ENCODE measurements at places on chromosomes 11 and 22.
A peak's percentile ranks its signal among the peaks of the same experiment; 100 is the strongest.

DNA sequence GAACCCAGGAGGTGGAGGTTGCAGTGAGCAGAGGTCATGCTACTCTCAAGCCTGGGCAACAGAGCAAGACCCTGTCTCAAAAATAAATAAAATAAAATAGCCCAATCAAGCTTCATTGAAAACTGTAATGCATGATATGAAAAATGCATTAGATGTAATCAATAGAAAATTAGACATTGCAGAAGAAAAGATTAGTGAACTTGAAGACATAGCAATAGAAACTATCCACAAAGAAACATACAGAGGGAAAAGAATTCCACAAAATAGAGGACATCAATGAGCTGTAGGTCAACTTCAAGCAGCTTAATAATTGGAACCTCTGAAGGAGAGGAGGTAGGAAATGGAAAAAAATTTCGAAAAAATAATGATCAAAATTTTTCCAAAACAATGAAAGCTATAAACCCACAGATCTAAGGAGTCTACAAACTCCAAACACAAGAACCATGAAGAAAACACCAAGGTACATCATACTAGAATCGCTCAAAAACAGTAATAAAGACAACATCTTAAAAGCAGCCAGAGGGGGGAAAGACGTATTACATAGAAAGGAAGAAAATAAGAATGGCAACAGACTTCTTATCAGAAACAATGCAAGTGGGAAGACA, 104.2 kb downstream of the WNT7B start:
- no peak for DNase-seq

- DNase-seq: no peak
Measured at GRCh38 chr11:102614485-102614884, 10.6 kb downstream of the MMP20 start.

DNA sequence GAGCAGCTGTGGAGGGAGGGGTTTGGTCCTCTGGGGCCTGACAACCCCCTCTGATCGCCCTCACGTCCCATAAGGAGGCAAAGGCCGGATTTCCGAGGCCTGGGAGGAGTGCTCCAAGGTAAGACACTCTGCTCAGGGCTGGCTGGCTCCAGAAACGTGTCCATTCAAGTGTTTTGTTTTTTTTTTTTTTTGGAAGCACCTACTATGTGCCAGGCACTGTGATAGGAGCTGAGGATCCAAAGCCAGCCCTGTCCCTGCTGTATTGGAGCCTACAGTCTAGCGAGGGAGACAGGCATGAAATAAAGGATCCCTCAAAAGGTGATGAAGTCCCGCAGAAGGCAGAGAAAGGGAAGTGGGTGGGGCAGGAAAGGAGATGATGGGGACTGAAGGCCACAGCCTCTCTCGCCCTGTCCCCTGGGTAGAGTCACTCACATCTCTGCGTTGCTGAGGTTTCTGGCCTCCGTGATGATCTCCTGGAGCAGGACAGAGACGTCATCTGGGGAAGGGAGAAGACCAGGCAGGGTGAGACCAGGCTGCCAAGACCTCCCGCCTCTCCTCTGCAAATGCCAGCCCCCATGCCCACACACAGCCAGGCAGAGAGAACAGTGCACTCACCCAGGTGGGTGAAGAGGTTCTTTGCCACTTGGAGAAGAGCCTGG, 89.2 kb downstream of the PDE2A start:
- DNase-seq: no peak

DNA sequence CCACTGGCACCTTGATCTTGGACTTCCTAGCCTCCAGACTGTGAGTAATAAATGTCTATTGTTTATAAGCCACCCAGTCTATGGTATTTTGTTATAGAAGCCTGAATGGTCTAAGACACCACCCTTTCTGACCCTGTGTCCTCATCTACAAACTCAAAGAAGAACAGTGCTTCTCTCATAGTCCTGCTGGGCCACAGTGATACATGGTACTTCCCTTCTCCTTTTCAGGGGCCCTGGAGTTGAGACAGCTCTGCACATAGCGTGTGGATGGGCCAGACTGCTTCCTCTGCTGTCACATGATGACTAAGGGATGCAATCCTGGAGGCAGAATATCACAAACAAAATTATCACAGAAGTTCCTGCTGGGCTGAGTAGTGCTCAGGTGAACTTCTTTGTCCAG, 5.0 kb downstream of the KCNJ11 start:
- no peak for DNase-seq

DNA sequence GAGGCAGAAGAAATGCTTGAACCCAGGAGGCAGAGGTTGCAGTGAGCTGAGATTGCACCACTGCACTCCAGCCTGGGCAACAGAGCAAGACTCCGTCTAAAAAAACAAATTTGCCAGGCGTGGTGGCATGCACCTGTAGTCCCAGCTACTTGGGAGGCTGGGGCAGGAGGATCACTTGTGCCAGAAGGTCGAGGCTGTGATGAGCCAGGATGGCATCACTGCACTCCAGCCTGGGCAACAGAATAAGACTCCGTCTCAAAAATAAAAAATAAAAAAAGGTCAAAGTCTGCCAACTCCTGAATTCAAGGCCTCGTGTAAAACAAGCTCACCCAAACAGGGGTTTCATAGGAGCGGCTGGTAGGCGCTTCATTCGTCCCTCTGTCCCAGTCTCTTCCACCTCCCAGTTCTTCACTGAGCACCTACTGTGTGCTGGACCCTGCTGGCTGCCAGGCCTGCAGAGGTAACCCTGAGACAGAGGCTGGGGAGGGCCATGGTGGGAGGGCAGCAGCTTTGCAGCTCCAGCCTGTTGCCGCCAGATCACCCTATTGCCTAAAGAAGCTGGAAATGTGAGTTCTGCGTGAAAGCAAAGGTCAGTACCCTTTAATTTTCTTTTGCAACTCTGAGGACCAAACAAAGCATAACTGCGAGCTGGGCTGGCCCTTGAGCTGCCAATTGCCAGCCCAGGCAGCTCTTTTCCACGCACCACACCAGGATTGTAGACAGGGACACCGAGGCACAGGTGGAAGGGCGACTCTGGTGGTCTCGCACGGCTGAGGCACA, 15.3 kb downstream of the RPL3 start:
- DNase-seq: no peak

GRCh38 chr11:597166-597725, 18.5 kb downstream of the IRF7 start:
- no peak for DNase-seq

- no peak for DNase-seq
Measured at GRCh38 chr22:46592390-46592872, 27.8 kb upstream of the GRAMD4 start.

DNA sequence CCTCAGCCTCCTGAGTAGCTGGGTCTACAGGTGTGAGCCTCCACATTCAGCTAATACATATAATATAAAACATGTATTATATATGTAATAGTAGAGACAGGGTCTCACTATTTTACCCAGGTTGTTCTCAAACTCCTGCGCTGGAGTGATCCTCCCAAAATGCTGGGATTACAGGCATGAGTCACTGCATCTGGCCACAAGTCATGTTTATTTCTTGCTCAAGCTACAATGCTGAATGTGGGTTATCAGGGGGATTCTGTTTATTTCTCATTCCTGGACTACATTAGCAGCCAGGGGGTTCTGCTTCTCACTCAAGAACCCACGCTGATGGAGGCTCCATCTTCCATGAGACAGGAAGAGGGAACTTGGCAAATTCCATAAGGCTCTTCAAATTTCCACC, 24.8 kb downstream of the FOLR3 start:
- no peak for DNase-seq

- DNase-seq: no peak
Measured at GRCh38 chr11:12889243-12889642, 119.9 kb upstream of the RASSF10 start.

GRCh38 chr22:37242395-37242918, 1.6 kb downstream of the RAC2 start:
- DNase-seq: peak; percentile 86

GRCh38 chr11:130848361-130849214, 67.7 kb downstream of the SNX19 start:
- DNase-seq: no peak

GRCh38 chr11:83727251-83727650, 441.1 kb upstream of the CCDC90B start:
- no peak for DNase-seq

DNA sequence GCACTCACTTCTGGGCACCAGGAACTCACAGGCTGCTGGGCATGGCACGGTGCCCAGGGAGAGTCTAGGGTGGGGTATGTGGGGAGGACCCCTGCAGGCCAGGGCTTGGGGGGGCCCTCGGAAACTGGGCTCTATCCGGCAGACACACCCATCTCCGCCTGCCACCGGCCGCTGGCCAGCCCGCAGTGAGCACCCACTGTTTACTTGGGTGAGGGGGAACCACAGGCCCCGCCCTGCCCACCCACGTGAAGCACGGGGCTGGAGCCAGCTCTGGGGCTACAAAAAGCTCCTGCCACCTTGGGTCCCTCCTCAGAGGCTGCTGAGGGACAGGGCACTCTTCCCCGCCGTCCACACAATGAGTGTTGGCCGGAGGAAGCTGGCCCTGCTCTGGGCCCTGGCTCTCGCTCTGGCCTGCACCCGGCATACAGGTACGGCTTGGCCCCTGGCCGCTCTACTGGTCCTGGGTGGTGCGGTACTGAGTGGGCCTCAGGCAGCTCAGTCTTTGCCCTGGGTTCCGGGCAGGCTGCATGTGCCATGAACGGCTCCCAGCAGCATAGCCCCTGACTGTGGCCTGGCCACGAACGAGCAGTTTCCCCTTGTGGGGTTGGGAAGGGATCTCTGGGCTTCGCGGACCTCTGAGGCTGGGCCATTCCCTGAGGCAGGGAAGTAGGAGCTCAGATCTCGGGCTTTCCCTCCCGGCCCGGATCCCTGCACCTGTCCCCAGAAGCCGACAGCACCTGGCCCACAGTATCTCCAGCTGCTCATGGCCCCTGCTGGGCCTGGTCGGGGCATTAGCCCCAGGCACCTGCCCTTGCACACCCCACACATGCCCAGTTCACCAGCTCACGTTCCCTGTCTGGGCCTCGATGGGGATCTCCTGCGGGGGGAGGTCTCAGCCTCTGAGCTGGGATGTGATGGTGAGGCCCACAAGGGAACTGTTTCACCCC, at the start of gene MUC5AC:
Gene MUC5AC (plus strand): TSS at position 309 of the 947 bp plus-strand sequence. CDS start 47 bp downstream, at position 356.
- DNase-seq: no peak

DNA sequence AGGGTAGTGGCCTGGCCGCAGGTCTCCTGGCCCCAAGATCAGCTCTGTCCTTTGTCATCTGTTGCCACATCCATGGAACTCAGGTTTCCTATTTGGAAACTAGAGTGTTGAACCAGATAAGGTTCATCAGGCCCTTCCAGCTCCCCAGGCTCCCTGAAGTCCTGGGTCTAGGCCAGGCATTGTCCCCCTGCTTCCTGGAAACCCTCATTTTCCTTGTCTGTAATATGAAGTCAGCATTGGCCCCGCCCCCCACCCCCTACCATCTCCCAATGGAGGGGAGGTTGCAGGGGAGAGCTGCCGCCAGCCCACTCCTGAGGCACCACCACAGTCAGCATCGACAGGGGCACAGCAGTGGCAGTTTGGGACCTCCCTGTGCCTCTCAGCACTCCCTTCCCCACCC, 9.0 kb upstream of the MS4A10 start:
- no peak for DNase-seq

GRCh38 chr22:35684270-35684700, 33.4 kb upstream of the APOL5 start:
- DNase-seq: no peak

- DNase-seq: no peak
Measured at GRCh38 chr22:46052801-46053562, 76.0 kb upstream of the WNT7B start.

DNA sequence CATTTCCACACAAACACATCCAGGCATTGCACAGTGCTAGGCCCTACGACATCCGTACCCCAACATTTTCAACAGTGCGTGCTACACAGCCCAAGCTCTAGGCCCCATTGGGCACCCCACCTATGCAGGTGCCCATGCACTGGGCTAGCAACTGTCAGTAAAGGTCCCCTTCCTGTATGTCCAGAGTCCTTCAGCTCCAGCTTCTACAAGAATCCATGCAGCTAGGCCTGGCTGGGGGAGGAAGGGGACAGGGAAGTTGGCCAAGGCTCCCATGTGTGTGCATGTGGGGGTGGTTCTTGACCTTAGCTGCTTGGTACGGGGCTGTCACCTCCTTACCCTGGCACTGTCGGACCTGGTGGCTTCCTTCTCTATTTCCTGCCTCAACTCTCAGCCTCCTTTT, 1.3 kb downstream of the B3GAT1 start:
- no peak for DNase-seq

DNA sequence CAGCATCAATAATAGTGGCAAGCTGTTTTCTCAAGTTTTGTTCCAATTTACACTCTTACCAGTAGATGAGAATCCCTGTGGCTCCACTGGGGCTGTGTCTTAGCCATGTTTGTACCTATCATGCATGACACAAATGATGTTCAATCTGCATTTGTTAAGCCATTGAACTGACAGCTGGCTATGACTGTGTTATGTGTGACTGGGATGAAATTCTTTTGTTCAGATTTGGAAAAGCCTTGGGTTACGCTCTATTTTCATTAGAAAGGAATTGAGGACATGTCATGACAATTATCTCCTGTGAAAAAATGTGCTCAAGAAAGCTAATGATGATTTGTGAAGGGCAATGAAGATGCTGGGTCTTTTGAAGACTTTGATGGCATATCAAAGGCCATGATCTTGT, 201.8 kb upstream of the LARGE1 start:
- no peak for DNase-seq

DNA sequence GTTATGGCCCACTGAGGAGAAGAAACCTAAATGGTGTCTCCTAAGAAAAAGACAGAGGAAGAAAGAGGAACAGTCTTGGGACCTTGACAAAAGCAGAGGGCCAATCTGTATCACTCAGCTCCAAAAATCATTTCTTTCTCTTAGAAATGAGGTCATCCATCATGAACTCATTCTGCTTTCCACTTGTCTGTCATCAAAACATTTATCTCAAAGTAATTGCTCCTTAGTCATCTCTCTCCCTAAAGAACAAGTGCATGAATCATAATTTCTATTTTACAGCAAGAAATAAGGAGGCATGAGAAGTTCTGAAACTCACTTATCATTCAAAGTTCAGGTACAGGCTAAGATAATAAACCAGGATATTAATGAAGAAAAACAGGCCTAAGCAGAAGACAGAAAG, 375.6 kb downstream of the KCNA4 start:
- no peak for DNase-seq

- no peak for DNase-seq
Measured at GRCh38 chr22:23058063-23058462, 12.3 kb upstream of the GNAZ start.

- DNase-seq: no peak
Measured at GRCh38 chr11:73323464-73323863, 15.4 kb downstream of the ARHGEF17 start.

GRCh38 chr11:44527476-44527875, 38.0 kb upstream of the CD82 start:
- no peak for DNase-seq

DNA sequence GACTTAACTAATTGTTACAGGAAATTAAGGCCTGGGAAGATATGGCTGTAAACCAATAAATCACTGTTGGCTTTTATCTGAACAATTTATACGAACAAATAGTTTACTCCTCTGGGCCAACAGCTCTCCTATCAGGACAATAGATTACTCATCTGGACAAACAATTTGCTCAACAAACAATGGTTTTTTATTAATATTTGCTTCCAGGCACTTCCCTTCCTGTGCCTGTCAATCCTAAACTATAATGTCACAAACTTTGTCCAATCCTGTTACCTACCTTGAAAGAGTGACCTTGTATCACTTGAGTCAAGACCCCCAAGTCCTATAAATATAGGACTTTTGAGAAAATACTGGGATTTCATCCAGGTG, 87.6 kb upstream of the OR9Q1 start:
- DNase-seq: no peak

- DNase-seq: no peak
Measured at GRCh38 chr11:32478277-32478731, 43.0 kb upstream of the WT1 start.

- DNase-seq: no peak
Measured at GRCh38 chr11:134638796-134639430, 226.9 kb upstream of the B3GAT1 start.

- no peak for DNase-seq
Measured at GRCh38 chr11:75565916-75566762, 4.1 kb downstream of the SERPINH1 start.

Measured in effector CD4-positive, alpha-beta T cell (primary cell).